Activated CD4-positive, alpha-beta T cell treated with anti-CD3 and anti-CD28 coated beads, Interleukin-2, amount 10 ng/mL, durations not matched to agents 7 days and 5 days (primary cell): ENCODE measurements at places on chromosomes 12 and 14. TPM values are rescaled to one million over a fixed set of nuclear protein-coding genes. Genes with fewer than 3 reads are reported as not detected.

GPX2 gene
- total RNA-seq, result not detected

GLT8D2 gene
- not detected for total RNA-seq

PRMT5 gene
- 52.6 TPM for total RNA-seq

MMP17 gene
- total RNA-seq, result 0.10 TPM

DNA sequence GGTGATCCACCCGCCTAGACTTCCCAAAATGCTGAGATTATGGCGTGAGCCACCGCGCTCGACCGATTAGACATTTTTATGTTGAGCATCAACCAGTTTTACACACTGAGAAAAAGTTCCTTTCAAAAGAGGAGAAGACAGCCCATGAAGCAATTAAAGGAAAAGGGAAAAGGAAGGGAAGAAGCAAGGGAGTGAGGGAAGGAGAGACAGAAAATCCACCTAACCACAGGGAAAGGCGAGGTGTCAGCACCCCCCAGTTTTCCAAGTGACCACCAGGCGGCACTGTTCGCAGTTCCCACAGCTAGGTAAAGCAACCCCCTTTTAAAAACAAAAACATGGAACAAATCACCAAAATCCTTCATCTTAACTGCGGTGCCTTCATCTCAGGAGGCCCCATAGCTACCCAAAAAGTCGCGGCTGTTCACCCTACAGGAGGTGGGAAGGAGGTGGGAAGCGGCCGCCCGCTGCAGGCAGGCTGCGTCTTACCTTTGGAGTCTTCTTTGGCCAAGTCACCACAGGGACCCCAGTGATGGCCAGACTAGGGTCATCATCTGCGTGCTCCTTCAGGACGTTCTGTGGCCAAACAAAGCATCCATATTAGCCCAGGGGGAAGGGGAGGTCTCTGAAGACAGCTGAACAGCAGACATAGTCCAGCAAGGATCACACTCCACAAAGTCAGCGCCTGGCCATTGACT is 86.6 kb downstream of the KDM2B start:
- peak; percentile 61 for DNase-seq

DNA sequence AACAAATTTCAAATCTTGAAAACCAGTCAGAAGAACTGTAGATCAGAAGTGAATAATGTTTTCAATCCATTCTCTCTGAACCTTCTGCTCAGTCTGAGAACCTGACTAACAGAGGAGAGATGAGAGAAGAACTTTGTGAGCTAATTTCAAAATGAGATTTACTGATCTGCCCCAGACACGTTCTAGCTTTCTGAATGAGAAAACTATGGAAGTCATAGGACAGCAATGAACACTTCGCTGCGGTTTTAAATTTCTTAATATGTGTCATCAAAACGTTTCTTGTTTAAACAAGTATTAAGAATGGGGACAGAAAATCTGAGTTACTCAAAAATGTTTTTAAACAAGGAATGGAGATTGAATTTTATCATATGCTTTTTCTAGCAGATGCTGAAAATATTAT is 66.6 kb upstream of the FAR2 start:
- DNase-seq, result no peak

DNA sequence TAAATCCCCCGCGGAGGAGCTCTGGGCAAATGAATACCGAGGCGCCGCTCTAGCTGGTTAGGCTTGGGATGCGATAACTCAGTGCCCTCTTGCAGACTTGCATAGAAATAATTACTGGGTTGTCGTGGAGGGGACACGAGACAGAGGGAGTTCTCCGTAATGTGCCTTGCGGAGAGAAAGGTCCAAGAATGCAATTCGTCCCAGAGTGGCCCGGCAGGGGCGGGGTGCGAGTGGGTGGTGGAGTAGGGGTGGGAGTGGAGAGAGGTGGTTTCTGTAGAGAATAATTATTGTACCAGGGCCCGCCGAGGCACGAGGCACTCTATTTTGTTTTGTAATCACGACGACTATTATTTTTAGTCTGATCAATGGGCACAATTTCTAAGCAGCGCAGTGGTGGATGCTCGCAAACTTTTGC is 2.5 kb upstream of the TBX5 start:
- no peak for DNase-seq

- DNase-seq, result no peak
Measured at GRCh38 chr14:101473045-101473729, 88.1 kb upstream of the DIO3 start.

- DNase-seq, result no peak
Measured at GRCh38 chr12:108697905-108698304, 33.4 kb downstream of the CORO1C start.

GRCh38 chr12:70486588-70486987 is 120.5 kb downstream of the KCNMB4 start:
- DNase-seq, result no peak

DNA sequence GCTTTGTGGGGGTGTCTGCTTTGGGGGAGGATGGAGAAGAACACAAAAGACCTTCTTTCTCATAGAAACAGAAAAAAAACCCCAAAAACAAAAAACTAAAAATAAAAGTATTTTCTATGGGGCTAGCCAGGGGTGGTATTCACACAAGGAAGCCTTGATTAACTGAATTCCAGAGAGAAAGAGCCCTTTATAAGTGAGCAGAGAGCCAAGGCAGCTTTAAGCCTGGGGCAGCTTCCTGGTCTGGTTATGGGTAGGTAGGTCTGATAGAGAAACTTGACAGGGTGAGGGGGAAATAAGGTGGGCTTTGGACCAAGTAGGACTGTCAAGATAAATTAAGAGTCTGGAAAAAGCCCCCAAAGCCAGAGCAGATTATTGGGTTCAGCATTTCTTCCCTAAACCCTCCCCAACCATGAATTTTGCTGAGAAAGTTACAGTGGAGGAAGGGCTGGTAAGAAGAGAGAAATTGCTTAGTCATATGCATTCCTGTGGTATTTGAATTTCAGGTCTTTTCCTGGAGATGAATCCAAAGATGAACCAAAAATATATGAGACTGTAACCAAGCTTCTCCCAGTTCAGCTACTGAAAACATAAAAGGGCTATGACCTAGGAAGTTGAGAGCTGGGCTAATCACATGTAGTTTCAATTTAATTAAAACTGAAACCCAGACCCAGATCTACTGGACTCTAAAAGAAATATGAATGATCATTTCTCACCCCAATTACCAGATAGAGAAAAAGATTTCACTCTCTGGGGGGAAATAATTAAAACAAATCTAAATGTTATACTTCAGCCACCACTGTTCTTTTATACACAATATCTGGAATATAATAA is 144.8 kb downstream of the TBC1D30 start:
- DNase-seq, result no peak
